NCI-H1930 (cell line): ENCODE measurements at places on chromosomes 2 and 18.
A peak's percentile ranks its signal among the peaks of the same experiment; 100 is the strongest.

GRCh38 chr2:176419591-176420071 lies 150.4 kb downstream of the MTX2 start:
- no peak for DNase-seq

GRCh38 chr18:2919600-2919999 lies 72.8 kb downstream of the EMILIN2 start:
- DNase-seq, result no peak

DNA sequence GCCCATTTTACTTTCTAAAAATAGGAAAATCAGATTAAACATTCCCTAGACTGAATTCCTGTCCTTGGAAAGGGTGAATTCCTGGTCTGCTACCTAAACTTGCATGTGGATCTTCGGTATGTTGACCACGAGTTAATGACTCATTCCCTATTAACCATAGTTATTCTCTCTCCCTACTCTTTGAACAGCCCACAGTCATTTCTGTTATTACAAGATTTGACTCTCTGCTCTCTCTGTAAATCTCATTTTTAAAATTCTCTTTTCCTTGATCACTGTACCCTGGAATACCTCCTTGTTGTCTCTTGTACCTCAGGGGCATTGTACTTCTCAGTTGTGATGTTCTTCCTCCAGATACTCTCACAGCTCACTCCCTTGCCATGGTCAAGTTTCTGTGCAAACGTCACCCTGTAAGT lies 92.0 kb upstream of the GULP1 start:
- DNase-seq, result no peak

DNA sequence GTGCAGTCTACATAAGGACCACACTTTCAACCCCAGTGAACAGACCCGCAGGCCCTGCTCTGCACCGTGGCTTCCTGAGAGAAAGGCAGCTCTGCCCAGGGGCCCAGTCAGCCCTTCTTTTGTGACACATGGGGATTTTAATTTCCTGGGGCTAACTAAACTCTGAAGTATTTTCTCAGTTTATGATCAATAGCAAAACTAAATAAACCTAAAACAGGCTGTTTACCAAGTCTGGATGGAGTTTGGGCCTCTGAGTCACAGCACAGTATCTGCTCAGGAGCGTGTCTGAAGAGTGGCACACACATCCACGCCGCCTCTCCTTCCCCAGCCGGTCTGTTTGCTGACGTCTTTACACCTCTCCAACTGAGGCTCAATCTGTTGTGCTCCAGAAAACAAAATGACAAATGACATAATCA lies 72.3 kb downstream of the LDLRAD4 start:
- DNase-seq, result no peak

DNA sequence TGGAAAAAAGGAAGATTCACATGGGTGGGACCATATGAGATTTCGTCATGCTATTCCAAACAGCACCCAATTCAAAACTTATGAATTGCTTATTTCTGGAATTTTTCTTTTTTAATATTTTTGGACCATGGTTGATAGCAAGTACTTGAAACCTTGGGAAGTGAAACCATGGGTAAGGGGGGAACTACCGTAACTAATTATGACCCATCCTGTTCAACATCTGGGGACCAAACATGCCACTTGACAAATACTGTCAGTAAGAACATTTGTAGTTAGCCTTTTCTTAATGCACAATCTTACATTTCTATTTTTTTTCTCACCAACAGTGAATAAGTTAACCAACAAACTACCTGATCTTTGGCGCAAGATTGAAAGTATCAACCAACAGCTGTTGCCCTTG lies 105.7 kb upstream of the TTC39C start:
- DNase-seq, result no peak

GRCh38 chr18:13266218-13267100 lies 47.9 kb downstream of the LDLRAD4 start:
- no peak for DNase-seq

DNA sequence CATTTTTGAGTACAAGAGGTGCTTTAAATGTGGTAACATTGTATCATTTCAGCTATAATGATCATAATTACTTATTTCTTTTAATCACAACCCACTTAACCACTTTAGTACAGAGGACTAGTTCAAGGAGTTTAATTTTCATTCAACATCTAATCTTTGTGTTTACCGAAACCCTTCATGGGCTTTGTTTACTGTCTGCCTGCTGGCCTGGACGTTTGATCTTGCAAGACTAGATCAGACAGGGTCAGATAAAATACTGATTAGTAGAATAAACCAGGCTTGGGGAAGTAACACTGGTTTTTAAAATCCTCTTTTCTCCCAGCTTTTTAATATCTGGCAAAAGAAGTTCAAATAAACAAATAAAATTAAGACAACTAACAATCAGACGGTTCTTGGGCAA lies 93.6 kb downstream of the SATB2 start:
- DNase-seq, result peak; percentile 51

GRCh38 chr2:169072163-169072925 lies 3.0 kb downstream of the DHRS9 start:
- DNase-seq, result no peak

GRCh38 chr2:37415128-37415820 lies 70.8 kb downstream of the QPCT start:
- DNase-seq, result no peak

DNA sequence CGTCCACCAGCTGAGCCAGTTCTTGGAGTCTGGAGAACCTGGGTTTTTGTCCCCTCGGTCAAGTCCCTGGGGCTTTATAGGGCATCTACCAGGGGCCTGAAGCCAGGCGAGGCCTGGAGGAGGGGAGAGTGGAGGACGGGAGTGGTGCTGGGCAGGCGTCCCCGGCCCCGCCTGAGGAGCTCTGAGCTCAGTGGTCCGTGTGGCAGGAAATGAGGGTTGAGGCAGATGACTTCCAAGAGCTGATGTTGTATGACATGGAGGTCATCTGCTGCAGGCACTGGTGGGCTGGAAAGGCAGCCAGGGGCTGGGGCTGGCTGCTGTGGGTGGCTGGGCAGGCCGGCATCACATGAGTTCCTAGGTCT lies 118.5 kb upstream of the HS6ST1 start:
- DNase-seq, result no peak

- no peak for DNase-seq
These were observed 57.8 kb downstream of the HIBCH start for GRCh38 chr2:190261851-190262250.

DNA sequence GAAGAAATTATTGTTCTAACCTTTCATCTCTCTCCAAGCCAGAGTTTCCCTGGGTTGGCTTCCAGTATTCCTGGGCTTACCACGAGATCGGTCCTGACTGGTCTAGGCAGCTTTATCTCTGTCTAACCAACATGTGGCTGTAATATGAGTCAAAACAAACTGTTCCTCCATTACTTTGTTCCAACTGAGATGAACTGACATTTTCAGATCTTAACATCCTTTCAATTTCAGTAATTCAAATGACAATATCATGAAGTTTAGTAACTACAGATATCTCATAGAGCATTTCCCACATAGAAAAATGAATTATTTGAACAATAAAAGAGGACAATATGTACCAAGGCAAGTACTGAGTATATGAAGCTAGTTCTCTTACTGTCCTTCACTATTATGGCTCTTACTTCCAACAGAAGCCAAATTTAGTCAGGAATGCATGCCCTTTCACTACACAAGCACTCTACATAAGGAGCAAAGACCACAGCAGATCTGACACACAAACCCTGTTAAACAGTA lies 15.5 kb downstream of the SLC25A12 start:
- DNase-seq, result peak; percentile 54

DNA sequence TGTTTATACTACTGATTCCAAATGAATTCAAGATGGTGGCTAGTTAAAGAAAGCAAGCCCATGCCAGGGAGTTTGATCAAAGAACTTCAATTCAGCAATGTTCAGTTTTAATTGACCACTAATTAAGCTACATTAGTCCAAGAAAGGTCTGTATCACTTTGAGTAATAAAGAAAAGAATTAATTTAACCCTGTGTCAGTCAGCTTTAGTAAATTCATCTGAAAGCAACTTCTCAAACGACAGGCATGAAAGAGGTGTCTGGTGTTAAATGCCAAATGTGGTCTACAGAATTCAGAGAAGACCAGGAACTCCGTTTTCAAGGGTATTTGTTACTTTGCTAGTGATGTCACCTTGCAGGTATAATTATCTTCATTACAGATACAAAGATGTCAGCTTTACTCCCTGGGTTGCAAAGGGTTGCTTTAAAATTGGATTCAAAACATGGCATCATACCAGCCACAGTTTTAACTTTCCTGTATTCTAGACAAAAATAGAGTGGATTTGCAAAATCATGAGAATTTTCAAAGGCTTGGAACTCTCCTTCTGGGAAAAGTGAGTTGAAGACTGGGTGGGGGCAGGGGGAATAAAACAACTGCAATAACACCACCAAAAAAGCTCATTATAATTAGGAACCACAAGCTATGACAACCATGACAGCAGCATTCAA lies 281.5 kb downstream of the TCF4 start:
- DNase-seq, result no peak

DNA sequence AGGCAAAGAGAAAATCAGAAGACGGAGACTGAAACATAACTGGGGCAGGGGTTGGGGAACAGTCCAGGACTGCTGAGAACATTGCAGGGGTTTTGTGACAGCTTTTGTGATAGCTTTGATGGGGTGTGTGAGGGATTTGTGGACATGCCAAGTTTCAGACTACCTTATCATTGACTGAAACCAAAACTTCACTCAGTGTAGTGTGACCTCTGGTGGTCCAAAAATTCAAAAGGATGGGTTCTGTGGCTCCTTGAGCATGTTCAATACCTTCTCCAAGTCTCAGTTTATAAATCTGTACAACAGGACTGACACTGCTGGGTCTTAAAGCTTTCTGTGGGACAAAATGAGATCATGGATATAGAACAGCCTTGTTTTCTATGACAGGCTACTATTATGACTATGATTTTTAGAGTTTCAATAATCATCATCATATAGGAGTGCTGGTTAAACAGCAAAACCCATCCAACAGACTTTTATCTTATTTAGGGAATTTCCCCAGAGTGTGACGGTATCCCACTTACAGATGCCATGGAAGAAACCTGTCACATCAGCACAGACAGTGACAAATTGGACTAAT lies 259.2 kb upstream of the SLC14A2 start:
- DNase-seq, result no peak

DNA sequence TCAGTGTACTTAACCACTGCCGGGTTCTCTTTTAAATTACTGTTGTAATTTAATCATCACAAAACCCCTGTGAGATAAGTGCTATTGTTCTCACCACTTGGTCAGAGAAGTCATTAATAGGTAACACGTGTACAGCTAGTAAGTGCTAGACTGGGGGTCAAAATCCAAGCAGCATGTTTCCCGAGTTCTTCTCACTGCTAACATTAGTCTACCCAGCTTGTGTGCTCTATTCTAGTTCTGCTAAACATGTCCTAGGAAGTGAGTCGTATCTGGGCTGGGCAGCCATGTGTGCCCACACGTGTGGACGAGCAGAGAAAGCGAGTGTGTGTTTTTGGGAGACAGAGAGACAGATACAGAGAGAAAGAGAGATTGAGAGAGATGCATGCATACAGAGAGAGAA lies 94.1 kb downstream of the BIN1 start:
- no peak for DNase-seq

DNA sequence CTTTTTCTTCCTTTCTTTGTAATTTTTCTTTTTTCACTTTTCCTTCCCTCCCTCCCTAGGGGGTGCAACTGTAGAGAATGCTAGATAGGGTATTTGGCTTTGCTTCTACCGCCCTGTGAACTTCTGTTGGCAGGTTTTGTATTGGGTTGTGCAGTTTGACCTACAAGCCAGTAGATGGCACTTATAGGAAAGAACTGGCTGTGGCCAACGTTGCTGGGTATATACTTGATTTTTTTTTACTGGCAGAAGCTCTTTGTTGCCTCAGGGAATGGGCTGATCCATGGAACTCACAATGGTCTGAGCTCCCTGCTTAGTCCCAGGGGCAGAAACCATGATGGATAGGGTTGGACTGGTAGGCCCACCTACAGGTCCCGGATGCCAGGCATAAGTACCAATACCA lies 1019.5 kb upstream of the LRRTM1 start:
- DNase-seq, result no peak

DNA sequence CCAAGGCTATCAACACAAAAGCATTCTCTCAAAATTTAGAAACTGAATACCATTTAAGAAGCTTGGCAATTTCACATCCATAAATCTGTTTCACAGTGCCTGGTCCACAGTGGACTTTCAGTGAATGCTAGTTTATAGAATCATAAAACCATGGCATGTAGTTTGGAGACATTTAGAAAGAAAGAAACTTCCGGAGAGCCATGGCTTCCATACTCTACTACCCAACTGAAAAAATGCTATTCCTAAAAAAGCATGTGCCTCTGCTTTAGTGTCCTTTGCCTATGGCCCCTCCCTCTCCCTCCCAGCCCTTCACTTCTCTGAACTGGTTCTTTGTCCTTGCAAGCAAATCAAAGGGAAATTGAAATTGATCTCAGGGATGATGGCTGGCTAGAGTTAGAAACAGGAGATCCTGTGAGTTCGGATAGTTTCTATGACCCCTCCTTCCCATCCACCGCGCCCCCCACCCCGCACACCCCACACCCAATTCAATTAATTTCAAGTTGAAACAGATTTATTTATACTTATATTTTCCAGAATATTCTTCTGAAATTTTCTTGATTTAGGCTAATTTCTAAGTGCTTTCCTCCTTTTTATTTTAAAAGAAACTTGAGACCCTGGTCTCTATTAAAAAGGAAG lies 248.3 kb downstream of the TRIB2 start:
- no peak for DNase-seq

GRCh38 chr18:45133276-45133675 lies 452.6 kb downstream of the SETBP1 start:
- no peak for DNase-seq

- DNase-seq, result no peak
These were observed 78.0 kb downstream of the LIPG start for GRCh38 chr18:49639643-49640391.

- DNase-seq, result no peak
These were observed 64.0 kb upstream of the ZEB2 start for GRCh38 chr2:144583741-144584453.

- no peak for DNase-seq
These were observed 78.3 kb downstream of the SMAD4 start for GRCh38 chr18:51108330-51108729.

DNA sequence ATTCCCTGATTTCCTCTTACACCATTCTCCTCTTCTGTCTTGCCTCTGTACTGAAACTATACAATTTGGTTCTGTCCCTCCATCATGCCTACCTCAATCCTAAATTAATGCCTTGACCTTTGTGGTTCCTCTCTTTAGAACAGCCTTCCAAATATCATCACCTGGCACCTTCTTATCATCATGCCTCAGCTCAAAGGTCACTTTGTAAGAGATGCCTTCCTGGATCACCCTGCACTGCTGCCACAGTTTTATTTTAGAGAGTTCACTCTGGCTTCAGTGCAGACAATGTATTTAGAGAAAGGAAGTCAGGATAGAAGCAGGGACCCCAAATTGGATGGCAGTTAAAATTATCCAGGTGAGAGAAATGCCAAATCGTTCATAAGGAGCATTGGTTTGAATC lies 64.5 kb downstream of the LRRTM4 start:
- DNase-seq, result no peak

- no peak for DNase-seq
These were observed 45.9 kb downstream of the ITPRID2 start for GRCh38 chr2:181937473-181937872.

DNA sequence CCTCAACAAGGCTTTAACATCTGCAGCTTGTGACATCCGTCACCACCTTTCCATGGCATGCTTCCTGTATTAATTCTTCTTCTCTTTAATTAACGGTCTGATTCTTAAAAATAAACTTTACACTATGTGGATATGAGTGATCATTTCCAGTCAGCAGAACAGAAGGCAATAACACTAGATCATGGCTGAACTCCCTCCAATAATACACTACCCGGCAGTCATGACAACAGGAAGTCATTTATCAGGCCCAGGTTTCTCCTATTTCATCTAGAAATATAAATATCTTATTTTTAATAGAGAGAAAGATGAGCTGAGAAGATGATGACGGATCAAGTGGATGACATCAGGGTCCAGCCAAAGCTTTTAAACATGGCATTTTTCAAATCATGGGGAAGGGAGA lies 792.2 kb downstream of the SLC4A3 start:
- DNase-seq, result no peak
